Non-pigmented ciliary epithelial cell (primary cell): ENCODE measurements at places on chromosomes 5 and 9.

GRCh38 chr9:38036359-38037084 is 32.5 kb downstream of the SHB start:
- DNase-seq, result no peak

DNA sequence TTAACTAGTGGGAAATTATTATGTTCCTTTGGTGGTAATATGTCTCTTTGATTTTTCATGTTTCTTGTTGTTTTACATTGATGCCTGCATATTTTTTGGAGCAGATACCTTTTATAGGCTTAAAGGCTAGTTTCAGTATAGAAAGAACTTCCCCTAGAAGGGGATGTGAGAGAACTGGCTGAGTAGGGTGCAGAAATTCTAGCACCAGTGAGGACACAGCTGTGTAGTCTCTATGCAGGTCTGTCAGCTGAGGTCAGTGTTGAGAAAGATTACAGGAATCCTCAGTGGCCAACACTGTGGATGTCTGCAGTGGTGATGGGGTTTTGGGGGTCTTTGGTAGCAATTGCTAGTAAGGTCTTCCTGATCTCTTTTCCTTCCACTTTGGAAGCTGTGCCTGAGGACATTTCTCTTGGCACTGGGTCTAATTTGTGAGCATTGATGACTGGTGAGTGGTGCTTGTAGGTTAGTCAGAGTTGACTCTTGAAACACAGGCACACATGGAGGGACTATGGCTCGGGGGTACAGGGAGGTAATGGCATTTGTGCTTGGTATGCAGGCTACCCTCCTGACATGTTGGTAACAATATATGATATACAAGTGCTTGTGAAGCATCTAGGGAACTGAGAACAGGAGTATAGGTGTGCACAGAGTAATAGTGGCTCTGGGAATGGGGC is 221.4 kb downstream of the SPATA31D1 start:
- no peak for DNase-seq

DNA sequence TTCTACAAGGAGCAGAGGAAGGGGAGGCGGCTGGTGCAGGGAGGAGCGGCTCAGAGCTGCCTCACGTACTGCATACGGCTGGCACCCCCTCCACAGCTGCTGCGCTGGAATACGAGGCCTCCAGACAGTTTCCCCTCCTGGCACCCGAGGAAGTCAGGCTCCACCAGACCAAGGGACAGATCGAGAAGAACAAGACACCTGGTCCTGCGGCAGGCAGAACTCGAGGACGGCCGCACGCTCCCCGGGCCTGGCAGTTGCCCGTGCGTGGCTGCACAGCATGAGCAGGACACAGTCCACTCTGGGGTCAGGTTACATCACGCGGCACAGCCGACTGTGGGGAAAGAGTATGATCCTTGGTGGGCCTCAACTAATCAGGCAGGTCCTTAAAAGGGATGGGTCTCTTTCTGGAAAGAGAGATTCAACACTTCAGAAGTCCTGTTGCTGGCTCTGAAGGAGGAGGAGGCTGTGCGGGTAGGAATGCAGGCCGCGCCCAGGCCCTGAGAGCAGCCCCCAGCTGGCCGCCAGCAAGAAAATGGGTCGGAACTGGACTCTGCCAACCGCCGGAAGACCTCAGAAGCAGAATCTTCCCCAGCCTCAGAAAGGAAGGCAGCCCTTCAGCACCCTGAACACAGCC is 11.6 kb downstream of the UBAC1 start:
- no peak for DNase-seq

- DNase-seq, result no peak
These were observed 11.7 kb upstream of the INPP5E start for GRCh38 chr9:136451221-136451877.

DNA sequence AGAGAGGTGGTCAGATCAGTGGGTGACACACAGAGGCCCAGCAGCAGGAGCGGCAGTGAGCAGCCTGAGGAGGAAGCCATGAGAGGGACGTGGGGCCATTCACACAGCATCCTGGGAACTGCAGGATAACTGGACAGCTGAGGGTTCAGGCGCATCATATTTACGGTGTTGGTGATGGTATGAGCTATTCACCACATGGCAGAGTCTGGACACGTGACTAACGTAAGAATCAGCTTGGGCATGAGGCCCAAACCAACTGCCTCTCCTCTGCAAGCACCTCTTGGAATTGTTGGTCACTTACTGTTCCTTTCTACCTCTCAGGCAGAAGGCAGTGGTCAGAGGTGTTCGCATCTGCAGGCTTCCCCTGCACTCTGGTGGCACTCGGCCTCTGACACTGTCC is 141.1 kb downstream of the ENTREP1 start:
- no peak for DNase-seq

DNA sequence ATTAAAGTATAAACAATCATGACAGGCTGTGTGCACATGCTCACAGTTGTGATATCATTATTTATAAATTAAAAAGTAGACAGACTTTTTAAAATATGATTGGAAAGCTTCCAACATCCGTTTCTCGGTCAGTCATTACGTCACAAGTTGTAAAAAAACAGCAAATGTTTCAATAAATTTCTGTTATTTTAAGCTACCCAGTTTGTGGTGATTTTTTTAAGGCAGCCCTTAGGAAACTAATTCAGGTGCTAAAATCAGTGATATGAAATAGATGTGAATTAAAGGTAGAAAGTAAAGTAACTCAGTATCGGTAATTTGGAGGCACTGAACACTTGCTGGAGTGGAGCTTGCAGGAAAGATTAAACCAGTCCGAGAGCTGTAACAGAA is 1.2 kb downstream of the CCNH start:
- no peak for DNase-seq

DNA sequence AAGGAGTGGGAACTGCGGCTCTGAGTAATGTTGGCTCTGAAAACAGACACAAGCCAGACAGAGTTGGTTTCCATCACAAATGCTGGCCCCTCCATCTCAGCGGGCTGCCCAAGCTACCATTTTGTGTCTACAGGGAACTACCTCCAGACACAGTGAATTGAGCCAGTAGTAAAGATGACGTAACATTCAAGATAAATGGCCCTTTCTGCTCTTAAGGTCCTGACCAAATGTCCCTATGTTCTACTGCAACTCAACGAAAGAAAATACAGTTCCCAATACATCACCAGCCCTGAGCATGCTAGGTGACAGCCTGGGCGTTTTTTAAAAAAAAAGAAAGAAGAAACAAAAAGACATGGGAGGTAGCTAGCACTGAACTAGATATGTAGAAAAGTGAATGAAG is 227.8 kb upstream of the RASEF start:
- DNase-seq, result no peak

- no peak for DNase-seq
These were observed 30.6 kb downstream of the ITGA1 start for GRCh38 chr5:52818360-52818759.

DNA sequence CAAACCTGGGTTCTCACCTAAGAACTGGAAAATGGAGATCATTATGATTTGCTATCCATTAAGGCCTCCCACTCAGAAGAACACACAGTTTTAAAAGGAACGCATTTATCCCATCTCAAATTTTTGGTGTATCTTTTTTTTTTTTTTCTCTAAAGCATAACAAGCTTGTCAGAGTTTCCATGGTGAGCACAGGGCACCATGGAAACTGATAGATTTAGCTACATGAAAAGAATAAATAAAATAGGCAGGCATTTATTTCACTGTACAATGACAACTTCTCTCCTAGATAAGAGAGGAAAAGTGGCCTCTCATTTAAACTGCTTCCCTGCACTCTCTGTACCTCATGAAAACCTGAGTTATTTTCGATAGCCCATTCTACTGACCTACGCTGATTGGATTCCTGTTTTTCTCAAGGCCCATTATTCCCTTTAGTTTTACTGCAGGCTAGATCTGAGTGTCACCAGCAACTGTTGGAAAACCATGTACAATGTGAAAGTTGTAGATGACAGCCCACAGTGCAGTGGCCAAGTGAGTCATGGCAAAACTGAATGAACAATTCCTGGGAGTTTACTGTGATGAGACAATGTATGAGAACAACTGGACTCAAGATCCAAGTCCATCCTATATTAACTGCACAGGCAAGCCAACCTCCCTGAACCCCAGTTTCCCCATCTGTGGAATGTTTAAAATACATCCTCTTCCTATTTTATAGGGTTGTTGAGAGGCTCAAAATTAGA is 4.3 kb upstream of the GDA start:
- DNase-seq, result no peak

GRCh38 chr5:157855404-157855994 is 3.4 kb downstream of the CLINT1 start:
- no peak for DNase-seq

DNA sequence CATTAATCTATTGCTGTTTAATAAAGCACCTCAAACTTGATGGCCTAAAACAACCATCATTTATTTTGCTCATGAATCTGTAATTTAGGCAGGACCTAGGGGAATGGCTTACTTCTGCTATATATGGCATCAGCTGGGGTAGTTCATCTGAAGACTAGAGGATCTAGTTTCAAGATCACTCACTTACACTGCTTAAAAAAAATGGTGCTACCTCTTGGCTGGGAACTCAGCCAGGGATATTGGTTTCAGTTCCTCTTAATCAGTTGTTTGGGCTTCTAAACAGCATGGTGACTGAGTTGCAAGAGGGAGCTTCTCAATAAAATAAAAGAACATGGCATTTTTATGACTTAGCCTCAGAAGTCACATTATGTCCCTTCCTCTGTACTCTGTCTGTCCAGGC is 142.0 kb downstream of the FAM114A2 start:
- peak; percentile 35 for DNase-seq

GRCh38 chr5:15008476-15008875 is 136.9 kb upstream of the ANKH start:
- peak; percentile 96 for DNase-seq

- no peak for DNase-seq
These were observed 379.7 kb downstream of the TMEM38B start for GRCh38 chr9:106074006-106074405.
